D341Med (cell line): ENCODE measurements at places on chromosomes 7 and 10.

DNA sequence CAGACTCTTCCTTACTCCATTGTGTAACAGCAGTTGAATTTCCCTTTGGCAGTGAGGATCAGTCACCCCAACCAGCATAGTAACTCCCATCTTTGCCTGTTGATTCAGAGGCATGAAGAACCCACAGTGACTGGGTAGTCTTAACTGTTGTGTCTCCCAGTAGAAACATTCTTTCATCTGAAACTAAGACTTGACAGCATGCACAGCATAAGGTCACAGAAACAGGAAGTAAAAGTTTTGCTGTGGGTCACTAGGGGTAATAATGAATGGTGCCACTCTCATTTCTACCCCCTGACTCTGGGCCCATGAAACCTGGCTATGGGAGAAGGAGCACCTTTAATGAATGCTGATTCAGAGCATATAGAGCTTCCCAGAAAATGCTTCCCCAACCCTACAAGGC is 8.3 kb upstream of the FRMPD2 start:
- no peak for DNase-seq

- no peak for DNase-seq
These were observed 107.8 kb downstream of the CYP26A1 start for GRCh38 chr10:93181271-93182048.

- DNase-seq: no peak
These were observed 130.7 kb downstream of the NRF1 start for GRCh38 chr7:129742256-129742655.

- no peak for DNase-seq
These were observed 45.5 kb upstream of the RHOBTB1 start for GRCh38 chr10:60989400-60989876.

DNA sequence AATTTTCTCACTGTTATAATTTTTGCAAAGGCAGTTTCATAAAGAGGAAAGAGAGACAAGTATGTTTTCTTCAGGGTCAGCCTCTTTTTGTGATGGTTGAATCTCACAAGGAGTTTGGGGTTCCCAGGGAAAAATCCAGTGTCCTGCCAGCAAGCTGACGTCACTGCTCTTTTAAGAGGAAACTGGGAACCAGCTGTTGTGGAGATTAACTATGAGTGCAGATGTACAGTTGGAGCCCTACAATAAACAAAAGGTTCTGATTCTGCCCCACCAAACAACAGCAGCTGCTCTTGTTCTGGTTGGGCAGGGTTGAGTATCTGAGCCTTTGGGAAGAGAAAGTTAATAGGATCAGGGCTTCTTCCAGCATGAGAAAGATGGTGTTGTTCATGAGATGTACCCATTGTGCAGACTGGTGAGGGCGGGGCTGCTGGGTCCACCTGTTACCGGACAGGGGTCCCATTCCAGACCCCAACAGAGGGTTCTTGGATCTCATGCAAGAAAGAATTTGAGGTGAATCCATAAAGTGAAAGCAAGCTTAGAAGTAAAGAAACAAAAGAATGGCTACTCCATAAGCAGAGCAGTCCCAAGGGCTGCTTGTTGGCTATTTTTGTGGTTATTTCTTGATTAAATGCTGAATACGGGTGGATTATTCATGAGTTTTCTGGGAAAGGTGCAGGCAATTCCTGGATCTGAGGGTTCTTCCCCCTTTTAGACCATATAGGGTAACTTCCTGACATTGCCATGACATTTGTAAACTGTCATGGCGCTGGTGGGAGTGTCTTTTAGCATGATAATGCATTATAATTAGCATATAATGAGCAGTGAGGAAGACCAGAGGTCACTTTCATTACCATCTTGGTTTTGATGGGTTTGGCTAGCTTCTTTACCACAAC is 12.5 kb downstream of the PRF1 start:
- no peak for DNase-seq

- DNase-seq: no peak
These were observed 30.8 kb downstream of the VAX1 start for GRCh38 chr10:117107238-117107637.

DNA sequence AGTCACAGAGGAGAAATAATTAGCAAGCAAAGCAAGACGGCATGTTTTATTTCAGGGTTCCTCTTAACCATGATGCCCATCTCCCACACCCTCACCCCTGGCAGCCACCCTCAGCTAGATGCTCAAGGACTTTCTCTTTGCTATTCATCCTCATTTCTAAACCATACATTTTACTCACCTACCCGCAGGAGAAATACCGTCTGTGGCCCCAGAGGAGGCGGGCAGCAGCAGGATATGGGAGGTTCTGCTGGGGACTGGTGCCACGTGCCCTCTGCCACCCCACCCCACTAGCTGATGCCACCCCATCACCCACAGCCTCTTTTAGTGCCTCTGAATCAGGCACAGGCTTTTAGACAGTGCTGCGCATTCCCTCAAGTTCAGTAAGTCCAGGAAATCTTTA is 168.7 kb upstream of the ITGB1 start:
- DNase-seq: no peak

- no peak for DNase-seq
These were observed 671.1 kb upstream of the CELF2 start for GRCh38 chr10:10346390-10347150.

DNA sequence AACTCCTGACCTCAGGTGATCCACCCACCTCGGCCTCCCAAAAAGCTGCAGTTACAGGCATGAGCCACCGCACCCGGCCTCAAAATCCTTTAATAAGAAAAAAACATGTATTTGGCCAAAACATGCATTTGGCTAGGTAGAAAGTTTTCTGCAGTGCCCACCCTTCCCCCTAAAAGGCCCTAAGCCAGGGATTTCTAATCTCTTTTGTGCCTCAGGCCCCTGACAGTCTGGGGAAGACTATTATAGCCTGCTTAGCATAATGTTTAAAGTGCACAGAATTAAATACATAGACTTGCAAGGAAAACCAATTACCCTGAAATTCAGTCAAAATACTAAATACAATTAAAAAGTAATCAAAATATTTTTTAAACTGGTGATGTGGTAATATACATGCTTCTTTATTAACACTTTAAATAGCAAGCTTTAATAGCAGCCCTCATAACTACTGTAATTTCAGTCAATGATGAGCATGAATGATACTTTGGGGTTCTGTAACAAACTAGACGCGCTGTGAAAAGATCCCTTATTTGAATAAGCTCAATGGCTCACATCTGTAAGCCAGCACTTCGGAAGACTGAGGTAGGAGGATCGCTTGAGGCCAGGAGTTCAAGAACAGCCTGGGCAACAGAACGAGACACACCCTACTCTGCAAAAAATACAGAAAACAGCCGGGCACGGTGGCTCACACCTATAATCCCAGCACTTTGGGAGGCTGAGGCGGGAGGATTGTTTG is 29.9 kb downstream of the SPDYE6 start:
- peak; percentile 37 for DNase-seq

GRCh38 chr7:102228935-102229334 is 57.7 kb upstream of the SH2B2 start:
- no peak for DNase-seq

DNA sequence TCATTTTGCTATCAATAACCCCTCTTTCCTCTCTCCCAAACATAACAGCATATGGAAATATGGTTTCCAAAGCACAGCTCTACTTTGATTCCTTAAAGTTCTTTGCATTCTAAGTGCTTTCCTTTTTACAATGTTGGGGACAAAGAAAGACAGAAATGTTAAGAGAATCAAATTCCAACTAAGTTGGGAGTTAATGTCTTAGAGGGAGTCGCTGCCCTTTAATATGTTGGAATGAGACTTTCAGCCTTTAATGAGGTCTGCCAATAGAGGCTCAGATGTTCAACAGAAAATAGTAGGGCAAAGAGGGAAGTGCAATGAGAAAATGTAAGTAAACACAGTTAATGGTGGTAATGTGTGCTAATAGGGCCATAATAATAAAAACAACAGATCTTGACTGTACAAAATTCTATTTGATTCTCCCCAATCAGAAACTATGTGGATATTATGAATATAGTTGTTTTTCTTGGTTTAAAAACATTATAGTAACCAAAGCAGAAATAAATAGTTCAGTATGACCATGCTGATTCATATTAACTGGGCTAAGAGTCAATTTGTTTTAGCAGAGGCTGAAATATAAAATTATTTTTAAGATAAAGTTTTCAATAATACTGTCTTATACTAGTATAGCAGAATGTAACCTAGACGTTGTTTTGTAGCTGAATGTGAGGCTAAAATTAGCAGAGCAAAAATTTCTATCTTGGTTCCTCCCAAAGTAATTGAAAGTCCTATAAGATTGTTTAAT is 10.3 kb downstream of the HYCC1 start:
- DNase-seq: no peak

DNA sequence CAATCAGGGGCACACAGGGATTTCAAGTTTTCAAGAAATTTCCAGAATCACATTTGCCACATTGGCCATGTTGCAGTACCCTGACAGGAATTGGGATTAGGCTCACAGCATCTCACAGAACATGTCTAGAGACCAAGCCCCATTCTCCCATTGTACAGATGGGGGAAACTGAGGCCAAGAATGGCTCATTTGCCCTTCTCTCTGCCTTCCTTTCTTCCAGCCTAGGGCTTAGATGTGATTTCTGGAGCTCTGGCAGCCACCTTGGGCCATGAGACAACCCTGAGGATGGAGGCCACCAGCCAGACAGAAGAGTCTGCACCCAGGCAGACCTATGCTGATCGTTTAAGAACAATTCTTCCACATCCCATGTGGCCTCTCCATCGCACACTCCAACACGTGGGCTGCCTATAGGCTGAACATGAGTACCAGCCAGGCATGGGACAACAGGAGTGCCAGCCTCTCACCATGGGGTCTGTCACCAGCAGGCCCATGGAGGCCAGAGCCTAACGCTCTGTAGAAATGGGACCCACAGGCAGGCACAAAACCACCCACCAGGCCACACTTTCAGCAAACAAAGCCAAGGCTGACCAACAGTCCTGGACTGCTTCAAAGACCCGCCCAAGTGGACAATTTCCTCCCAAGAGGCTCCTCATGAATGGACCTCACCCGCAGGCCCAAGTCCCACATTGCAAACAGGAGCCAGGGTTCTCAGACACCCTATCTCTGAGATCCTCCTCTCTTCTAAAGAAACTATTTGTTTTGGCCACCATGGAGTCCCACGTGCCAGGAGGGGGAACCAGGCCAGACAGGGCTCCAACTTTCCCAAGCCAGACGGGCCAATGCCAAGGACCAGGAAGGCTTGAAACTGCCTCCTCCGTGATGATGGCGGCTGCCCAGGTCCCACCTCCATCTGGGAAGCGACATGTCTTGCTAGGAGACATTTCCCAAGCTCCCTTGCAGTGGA is 20.7 kb downstream of the PDGFA start:
- DNase-seq: no peak

DNA sequence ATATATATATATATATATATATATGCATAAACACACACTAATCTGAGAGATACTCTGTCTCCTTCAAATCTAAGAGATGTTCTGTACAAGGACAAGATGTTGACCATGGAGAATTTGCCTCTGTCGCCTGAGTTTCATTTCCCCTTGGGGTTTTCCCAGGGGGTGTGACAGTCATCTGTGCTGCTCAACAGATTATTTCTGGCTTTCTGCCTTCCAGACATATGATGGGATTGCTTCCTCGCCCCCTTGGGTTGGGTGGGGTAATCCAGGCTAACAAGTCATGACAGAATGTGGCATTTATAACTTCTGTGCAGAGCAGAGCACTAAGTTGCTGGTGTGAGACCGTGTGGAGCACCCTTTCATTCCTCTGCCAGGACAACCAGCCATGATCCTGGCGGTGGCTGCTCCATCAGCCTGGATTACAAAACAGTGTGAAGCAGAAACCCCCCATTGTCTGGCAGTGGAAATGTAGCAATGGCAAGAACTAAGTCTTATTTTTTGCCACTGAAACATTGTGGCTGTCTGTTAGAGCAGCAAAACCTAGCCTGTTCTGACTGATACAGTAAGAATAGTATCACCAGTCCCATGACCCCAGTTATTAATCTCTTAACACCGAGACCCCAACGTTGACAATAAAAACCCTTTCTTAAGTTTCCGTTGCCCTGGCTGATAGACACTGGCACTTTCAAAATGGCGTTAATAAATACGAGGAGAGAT is 13.7 kb upstream of the USP6NL start:
- DNase-seq: no peak

DNA sequence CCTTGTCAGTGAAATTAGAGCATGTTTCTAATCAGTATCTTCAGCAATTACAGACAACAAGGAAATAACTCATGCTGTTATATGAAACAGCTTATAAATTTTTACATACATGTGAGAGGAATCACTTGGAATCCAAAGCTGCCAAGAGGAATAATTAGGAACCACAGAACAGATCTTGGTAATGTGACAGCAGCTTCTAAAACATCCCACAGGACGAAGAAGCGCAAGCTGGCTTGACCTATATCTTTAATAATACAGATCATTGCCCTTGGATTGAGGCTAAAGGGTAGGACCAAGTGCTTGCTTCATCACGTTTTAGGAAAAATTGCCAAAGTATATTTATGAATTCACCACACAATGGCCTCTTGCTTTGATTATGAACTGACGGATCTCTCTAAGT is 869.8 kb downstream of the LRMDA start:
- DNase-seq: no peak

DNA sequence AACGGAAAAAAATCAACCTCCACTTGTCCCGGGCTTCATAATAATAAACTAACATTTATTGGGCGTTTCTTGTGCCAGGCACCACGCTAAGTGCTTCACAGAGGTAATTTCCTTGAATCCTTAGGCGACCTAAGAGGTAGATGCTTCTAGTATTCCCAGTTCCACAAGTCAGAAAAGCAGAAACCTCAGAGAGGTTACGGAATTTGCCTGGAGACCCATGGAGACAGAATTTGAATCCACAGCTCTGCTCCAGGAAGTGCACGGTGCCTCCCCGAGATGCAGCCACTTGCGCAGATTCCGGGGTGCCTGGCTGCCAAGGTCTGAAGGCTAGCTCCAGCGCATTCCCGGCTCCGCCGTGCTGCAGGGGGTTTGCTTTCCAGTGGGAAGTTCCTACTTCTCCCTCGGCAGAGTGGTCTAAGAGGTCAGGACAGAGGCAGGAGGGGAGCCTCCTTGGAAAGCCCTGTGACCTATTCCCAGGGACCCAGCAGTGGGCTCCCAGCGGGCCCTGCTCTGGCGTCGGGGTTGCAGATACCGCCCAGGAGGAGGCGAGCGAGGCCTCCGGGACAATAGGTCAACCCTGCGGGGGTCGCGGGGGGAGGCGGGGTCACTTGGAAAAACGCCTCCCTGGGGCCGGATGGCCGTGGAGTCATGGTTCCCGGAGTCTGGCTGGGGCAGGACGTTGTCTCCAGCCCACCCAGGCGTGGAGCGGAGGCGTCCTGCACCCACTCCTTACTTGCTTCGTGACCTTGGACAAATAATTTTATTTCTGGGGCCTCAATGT is 10.1 kb upstream of the NKX2-3 start:
- DNase-seq: no peak

- no peak for DNase-seq
These were observed 9.2 kb downstream of the INPP5A start for GRCh38 chr10:132546567-132547420.

- DNase-seq: peak; percentile 76
These were observed 4.9 kb downstream of the TMEM270 start for GRCh38 chr7:73865738-73866445.
